ENCODE measurements at places on chromosomes 4 and X.

DNA sequence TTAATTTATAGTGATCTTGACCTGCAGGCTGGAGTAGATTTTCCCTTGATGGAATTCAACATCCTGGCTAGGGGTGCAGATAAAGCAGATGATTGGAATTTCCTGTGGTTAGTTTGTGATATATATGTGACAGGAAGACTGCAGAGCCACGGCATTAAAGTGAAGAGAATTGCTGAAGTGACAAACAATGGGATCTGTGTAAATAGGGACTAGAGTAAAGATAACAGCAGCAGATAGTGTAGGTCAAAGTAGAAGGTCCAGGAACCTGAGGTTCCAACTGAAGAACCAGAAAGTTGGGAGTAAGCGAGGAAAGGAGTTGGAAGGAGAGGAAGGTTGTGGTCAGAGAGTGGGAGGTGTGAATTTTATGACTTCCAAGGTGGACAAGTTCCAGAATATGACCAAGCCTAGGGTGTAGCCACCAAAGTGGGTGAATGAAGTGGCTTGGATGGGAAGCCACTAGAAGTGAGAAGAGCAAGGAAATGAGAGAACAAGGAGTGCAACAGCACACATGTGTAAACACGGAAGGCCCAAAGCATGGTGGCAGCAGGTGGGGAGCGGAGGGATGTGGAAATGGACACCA is 325.0 kb downstream of the RAB28 start:
- no peak for DNase-seq

DNA sequence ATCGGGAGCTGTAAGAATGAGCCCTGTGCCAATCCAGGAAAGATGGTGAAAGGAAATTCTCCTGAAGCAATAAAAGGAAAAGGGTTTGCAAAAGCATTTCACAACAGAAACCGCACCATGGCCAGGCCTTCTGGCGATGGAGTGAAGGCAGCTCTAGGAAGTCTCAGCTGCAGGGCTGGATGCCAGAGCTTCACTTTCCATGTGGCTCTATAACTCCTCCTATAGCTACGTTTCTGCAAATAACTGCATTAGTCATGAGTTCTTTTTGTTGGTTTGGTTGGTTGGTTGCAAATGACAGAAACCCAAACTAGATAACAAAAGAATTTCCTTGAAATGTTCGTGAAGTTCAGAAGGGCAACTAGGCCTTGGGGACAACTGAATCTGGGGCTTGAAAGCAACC is 84.6 kb downstream of the RELL1 start:
- DNase-seq: peak; percentile 48

DNA sequence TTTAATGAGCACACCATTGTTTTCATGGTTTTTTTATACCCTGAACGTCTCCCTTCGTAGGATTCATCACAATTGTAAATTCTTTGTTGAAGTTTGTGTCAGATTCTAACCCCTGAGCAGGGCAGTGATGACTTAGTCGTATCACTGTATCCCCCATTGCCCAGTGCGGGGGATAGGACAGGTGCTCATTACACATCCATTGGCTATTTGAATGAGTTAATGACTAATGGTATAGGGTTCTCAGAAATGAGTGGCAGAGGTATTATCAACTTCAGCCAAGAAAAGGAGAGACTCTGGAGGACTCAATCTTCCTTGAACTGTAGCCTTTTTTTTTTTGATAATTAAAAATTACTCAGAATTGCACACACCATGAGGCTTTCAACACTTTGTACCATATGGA is 64.6 kb downstream of the SYNPO2 start:
- DNase-seq: no peak

DNA sequence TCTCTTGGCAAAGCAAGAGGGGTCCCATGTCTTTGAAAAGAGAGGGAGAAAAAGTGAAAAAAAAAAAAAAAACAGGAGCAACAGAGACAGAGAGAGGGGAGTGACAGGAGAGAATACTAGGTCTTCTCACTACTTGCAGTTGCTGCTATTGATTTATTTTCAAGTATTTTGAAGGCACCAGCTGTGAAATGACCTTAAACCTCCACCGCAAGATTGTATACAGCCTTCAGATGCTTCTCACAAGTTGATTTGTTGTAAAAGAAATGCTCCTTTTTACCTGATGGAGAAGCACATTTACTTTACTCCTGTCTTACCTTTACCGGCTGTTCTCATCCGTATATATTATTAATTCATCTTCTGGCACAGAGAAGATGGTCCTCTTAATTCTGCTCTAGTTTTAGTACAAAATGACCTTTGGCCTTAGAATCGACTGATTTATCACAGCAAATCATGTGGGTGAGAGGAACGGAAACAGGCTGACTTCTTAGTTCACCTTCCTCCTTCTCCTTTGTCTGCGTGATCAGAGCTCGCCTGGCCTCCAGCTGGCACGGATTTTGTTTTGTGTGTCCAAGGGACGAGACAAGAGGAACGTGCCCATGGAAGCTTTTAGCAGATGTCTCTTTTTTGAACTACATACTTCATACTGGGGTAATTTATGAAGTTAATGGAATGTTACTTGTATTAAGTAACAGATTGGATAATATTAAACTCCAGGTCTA is 82.4 kb upstream of the PACRGL start:
- DNase-seq: no peak

GRCh38 chr4:25065431-25065858 is 34.7 kb upstream of the LGI2 start:
- DNase-seq: no peak

GRCh38 chr4:148330724-148331123 is 111.5 kb downstream of the NR3C2 start:
- DNase-seq: no peak

DNA sequence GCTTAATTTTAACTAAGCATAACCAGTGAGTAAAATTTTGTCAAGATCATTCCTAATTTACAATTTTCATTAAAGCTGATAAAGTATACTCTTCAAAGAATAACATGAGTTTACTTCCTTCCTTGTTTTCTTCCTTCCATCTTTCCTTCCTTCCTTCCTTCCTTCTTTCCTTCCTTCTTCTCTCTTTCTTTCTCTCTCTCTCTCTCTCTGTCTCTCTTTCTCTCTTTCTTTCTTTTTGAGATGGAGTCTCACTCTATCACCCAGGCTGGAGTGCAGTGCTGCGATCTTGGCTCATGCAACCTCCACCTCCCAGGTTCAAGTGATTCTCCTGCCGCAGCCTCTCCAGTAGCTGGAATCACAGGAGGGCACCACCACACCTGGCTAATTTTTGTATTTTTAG is 42.7 kb upstream of the PTPN13 start:
- DNase-seq: no peak

DNA sequence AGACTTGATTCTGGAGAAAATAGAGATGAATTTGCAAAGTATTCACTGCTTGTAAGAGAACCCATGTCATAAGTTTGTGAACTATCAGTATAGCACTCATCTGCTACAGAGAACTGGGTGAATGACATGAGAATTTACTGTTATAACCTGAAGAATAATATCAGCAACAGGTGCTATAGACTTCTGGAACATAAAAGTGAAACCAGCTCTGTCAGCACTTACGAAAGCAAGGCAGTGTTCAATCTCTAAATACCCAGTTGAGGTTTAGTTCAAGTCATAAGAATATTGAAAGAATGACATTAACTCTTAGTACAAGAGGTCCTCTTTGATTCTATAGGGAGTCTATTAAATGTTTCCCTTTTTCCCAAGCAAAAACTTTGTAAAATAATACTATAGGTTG is 232.9 kb upstream of the ANKRD50 start:
- DNase-seq: no peak

- DNase-seq: peak; percentile 60
Measured at GRCh38 chr4:47510506-47511143, 25.6 kb downstream of the ATP10D start.

DNA sequence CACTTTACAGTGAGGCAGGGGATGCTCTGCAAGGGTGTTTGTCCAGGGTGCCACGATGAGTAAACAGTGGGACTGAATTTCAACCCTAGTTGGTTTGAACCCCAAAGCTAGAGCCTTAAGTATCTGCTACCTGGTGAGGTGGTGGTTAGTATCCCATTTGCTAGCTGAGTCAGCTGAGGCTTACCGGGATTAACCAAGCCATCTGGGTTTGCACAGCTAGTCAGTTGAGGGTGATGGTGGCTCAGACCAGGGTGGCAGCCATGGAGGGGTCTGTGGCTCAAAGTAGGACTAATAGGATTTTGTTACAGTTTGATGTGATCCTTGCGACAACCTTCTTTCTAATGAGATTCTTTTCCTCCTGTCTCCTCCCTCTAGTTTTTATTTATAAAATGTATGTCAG is 1.9 kb downstream of the EVC start:
- no peak for DNase-seq

- DNase-seq: no peak
Measured at GRCh38 chrX:22069586-22069985, 37.5 kb downstream of the PHEX start.

- no peak for DNase-seq
Measured at GRCh38 chrX:132463411-132463810, 25.4 kb downstream of the MBNL3 start.

DNA sequence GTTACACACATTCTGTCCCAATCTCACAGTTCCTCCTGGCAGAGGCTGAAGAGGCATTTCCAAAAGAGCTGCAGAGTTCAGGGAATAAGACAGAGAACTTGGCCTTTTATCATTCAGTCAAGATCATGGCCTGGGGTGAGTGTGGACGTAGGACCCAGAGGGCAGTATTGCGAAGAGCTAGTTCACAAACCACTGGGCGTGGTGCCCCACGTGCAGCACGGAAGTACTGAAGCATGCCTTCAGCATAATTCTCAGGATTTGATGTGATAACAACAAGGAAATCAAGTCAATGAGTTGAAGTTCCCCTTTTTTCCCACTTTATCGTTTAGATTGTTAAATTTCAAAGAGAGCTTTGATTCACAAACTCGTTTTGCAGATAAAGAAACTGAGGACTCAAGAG is 117.7 kb downstream of the RELL1 start:
- DNase-seq: no peak

GRCh38 chr4:79993476-79993875 is 79.6 kb downstream of the ANTXR2 start:
- no peak for DNase-seq

DNA sequence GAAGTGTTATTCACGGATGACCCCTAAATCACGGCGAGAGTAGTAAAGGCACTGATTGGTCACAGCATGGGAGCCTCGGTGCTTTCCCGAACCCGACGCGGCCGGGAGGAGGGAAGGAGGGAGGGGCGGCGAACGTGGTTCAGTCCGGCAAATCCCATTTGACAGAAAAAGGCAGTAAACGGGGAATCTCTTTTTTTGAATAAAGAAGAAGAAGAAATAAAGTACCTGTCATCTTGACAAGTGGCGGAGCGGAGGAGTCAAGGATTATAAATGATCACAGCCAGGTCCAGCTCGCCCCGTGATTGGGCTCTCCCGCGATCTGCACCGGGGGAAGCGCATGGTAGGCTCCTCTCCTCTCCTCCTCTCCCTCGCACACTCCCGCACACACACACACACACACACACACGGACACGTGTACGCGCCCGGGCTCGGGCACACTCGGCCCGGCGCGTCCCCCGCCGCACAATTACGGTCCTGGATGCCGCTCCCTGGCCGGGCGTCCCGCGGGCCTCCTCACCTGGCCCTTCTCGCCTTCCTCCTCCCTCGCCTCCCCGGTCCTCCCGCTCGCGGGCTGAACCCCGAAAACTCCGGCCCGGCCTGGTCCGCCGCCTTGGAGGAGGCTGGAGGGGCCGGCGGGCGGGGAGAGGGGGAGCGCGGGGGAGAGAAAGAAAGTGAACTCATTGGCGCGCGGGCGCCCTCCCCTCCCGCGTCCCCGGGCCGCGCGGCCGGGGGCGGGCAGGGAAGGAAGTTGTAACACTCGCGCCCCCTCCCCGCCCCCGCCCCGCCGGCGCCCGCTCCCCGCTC is 99.2 kb upstream of the TENM3 start:
- DNase-seq: peak; percentile 74

- peak; percentile 48 for DNase-seq
Measured at GRCh38 chrX:10619425-10620046, 849 bp downstream of the MID1 start.

DNA sequence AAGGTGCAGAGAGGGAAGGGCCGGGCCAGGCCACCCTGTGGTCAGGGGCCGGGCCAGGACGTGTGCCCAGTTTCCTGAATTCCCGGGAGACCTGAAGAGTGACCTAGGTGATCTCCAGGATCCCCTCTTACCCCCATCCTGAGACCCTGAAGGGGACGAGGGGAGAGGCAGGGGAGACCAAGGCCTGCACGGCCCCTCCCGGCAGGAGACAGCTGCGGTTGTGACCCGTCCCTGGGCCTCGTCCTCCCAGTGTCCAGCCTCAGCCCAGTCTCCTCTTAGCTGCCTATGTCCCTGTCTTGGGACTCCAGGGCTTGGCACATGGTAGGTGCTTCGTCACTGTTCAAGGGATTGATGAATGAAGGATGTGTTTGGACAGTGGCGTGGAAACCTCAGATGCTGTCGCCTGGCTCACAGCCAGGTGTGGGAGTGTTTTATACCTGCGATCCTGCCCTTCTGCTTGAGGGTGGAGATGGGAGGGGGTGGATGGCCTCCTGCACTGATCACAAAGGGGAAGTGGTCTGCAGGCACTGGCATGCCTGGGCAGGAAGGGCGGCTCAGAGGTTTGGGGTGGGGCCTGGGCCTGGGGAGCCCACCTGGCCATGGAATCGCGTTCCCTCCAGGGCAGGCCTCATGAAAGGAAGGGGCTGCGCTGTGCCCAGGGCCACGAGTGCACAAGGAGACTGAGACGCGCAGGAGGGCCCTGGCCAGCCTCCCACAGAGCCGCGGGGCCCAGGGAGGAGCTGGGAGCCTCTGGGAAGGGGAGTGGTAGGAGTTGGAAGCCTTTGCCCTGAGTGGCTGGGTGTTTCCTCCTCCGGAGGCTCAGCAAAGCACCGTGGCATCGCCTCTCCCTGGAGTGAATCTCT is 6.9 kb downstream of the SH3TC1 start:
- no peak for DNase-seq

- DNase-seq: peak; percentile 54
Measured at GRCh38 chrX:16711893-16712547, 449 bp downstream of the CTPS2 start.

GRCh38 chr4:139795527-139796314 is 130.1 kb downstream of the MGST2 start:
- peak; percentile 87 for DNase-seq

DNA sequence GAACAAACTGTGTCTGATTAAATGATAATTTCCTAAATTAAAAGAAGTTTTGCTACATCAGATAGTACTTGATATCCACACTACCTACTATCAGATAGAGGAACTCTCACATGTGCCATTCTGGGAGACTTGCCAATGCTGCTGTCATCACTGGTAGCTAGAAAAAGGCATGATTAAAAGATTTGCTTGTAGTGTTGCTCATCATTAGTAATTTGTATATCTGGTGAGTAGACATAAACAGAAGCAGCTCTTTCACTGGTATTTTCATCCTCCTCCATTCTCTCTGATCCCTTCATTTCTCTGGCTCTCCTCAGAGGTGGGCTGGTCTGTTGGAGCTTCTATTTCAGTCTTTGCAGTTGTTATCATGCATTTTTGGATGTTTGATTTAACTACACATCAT is 56.0 kb downstream of the SPRY1 start:
- peak; percentile 47 for DNase-seq

- DNase-seq: no peak
Measured at GRCh38 chr4:102786279-102786678, 25.5 kb upstream of the MANBA start.

- DNase-seq: no peak
Measured at GRCh38 chr4:7139167-7139982, 53.0 kb upstream of the SORCS2 start.

GRCh38 chr4:40033613-40034012 is 23.0 kb upstream of the N4BP2 start:
- no peak for DNase-seq

Measured in adipocyte (in vitro differentiated cells).